ENCODE measurements at places on chromosomes 1 and 21.

DNA sequence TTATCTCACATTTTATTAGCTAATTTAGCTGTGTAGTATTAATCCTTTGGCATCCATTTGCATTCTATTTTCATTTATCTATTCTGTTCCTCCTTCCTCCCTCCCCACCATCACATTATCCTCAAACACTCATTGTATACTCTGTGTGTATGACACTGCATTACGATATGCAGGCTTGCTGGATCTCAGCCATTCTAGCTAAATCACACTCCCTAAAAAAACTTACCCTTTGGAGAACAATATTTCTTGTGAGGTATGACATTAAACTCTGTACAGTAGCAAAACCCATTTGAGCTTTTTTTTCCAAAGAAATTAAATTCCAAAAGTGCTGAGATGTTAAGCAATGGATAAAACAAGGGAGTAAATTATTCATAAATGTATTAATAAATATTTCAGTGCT lies 11.4 kb upstream of the RAB3GAP2 start:
- DNase-seq, result no peak

- DNase-seq, result no peak
These were observed 150.5 kb downstream of the LYPLAL1 start for GRCh38 chr1:219324171-219324570.

DNA sequence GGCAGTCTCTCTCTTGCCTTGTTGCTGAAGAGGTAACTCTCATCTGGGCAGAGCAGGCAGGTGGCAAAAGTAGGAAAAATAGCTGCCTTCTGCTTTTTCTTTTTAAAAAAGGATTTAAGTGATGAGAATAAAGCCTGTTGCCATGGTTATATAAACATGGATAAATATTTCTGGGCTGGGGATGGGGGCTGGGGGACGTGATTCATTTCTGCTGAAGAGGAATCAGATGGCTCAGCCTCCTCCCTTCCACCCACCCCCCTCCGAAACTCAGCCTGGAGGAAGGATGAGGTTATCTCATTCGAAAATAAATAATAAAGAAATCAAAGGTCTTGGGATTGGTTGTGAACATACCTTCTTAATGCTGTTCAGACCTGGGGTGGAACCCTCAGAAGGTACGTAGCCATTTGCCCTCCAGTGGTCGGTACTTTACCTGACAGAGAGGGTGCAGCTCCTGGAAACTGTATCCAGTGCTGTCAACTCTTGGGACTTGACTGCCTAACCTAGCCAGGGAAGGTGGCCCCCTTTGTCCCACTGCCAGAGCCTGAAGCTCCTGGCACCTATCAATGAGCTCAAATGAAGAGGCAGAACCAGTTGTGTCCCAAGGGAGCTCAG lies 3.8 kb upstream of the INKA2 start:
- peak; percentile 64 for DNase-seq

DNA sequence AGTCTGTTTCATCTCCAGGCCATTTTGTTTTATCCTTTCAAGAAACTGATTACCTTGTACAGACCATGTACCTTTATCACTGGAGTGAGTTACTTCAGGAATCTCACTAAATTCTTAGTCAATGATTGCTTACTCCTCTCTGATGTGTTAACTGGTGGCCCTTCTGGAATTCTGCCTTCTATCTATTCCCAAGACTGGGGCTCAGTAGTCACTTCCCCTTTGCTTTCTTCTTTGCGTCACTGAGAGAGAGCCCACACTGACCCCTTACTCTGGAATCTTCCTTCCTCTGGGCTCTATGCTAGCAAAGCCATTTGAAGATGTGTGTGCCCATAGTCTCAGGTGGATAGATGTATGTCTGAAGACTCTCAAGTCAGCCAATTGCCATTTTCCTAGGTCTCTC lies 34.6 kb downstream of the XCL2 start:
- DNase-seq, result no peak

GRCh38 chr1:195979646-195980045 lies 628.6 kb downstream of the KCNT2 start:
- no peak for DNase-seq

- DNase-seq, result no peak
These were observed 5.2 kb upstream of the TTC4 start for GRCh38 chr1:54710434-54710833.

GRCh38 chr1:236185687-236186086 lies 43.3 kb downstream of the GPR137B start:
- DNase-seq, result no peak

DNA sequence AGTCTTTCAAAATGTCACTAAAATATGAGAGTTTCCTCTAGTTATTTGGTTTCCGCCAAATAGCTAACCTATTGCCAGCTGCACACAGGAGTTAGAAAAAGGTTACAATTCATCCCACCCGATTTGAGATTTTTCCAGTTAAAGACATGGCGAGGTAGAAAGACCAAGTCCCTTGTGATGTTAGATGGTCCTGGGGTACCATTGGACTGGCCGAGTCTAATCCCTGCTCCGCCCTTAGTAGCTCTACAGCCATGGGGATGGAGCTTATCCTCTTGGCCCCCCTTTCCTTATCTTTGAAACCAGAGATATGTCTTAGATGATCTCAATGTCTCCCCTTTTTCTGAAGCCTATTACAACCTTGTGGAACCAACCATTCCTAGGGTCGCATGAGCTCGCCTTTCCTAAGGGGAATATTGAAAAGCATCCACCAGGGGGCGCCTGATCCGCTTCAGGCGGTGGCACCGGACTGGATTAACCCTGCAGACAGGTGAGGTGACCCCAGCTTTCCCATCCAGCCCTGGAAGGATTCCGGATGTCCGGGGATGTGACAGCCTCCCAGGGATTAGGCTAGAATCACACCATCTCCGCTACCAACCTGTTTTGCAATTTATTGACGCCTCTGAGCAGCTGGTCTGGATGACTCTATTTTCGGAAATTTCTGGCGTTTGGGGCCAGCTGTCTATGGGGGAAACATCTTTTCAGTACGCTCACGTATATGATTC lies 68.3 kb upstream of the SIM2 start:
- DNase-seq, result no peak

DNA sequence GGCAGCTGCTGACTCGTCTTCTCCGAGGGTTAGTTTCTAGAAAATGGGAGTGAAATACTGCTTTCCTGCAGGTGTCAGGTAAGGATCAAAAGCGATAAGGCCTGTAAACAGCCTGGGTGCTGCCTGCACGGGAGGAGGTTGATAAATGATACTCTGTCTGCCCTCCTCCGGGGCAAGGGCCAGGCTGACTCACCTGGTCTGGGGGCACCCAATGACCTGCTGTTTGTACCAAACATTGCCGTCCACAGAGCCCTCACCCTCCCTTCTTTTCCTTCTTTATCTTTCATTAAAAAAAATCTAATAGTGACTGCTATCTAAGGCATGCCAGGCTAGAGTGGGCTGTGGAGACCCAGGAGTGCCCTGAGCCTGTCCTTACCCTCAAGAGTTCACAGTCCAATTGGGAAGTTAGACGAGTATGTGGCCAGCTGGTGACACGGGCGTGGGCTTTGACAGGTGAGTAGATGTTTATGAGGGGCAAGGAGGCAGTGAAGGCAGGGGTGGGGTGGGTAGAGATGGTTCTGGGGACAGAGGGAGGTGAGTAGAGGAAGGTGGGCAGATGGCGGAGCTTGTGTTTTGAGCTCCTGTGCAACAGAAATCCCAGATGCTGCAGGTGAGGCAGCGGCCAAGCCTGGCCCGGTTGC lies 16.2 kb downstream of the EDN2 start:
- DNase-seq, result no peak

GRCh38 chr21:29174607-29175013 lies 44.2 kb downstream of the MAP3K7CL start:
- no peak for DNase-seq

GRCh38 chr1:44609768-44610526 lies 64.3 kb downstream of the TMEM53 start:
- no peak for DNase-seq

- no peak for DNase-seq
These were observed 45.1 kb downstream of the SLC2A1 start for GRCh38 chr1:42913426-42914091.

DNA sequence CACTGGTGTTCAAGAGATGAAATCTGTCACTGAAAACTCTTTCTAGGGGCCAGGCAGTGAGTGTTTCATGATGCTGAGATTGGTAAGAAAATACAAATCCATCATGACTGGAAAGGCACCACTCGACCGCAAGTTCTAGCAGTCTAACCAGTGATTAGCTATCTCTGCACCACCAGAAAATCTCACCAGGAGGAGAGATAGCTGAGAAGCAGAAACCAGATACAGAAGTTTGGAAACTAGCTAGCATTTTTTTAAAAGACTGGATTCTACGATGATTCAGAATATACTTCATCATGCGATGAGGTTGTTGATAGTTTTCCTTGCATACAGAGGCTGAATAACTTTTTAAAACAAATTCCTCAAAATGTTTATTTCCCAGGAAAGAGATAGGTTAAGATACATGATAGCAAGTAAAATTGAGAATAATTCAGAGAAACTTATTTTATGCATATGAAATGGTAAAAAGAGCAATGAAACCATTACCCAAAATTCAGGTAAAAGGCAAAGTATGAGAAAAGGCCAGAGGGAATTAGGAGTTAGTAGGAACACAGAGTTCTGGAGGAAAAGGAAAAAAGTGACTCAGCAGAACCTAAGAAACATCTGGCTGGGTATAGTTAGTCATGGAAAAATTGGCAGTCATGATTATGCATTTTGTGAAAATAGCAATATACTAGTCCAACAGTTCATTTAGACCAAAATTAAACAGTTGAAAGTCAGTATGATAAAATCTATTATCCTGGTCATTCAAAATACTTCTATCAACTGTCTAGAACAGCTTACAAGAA lies 3.3 kb upstream of the F3 start:
- DNase-seq, result peak; percentile 78

- DNase-seq, result no peak
These were observed 47.3 kb downstream of the NCAM2 start for GRCh38 chr21:21045518-21045917.

- DNase-seq, result no peak
These were observed 36.3 kb upstream of the RWDD3 start for GRCh38 chr1:95197616-95198252.

DNA sequence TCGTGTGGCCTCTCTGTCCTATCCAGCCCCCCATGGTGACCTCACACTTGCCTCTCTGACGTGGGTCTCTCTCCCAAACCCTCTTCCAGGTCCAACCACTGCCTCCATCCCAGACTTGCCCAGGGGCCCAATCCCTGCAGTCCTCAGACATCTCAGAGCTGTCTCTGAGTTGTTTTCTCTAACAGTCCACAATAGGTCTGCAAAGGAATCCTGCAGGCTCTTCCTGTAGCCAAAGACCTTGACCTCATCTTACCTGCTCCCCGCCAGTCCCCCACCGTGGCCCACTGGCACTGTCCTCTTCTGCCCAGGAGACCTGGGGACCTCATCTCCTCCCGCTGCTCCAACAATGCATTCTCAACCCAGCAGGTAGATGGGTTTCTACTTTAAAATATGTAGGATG lies 10.0 kb downstream of the RNF187 start:
- DNase-seq, result no peak

DNA sequence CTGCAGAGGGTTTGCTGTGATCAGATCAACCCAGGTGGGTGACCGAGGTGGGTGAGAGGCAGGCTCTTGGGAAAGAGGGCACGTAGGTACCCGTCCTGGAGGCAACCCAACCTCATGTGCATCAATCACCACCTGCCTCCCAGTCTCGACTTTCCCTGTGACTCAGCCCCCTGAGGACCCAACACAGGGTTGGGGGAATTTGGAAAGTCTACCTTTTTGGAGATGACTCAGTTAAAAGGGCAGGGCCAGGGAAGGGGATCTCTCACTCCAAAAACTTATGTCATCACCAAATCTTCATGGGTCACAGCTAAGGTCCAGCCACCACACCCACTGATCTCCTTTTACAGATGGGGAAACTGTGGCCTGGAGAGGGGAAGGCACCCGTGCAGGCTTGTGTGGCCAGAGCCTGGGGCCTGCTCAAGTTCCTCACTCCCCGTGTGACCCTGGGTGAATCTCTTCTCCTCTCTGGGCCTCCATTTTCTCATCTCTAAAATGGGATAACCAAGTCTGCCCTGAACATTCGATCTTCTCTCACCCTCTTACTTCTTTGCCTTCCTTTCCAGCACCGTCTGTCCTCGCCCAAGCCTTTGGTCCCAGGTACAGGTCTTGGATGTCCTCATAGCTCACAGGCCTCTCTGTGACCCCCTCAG lies 34.6 kb upstream of the WNT4 start:
- no peak for DNase-seq
